ENCODE measurements at places on chromosomes 6 and 20. TPM values are rescaled to one million over a fixed set of nuclear protein-coding genes. Genes with fewer than 3 reads are reported as not detected.

DNA sequence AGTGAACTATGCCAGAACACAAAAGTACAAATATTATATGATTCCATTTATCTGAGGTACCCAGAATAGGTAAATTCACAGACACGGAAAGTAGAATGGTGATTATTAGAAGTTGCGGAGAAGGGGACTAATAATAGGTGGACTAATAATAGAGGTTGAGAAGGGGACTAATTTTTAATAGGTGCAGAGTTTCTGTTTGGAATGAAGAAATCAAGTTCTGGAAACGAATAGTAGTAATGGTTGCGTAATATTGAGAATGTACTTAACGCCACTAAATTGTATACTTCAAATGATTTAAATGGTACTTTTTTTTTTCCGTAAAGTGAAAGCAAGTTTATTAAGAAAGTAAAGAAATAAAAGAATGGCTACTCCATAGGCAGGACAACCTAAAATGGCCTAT lies 33.2 kb downstream of the B4GALT5 start:
- DNase-seq = no peak

DNA sequence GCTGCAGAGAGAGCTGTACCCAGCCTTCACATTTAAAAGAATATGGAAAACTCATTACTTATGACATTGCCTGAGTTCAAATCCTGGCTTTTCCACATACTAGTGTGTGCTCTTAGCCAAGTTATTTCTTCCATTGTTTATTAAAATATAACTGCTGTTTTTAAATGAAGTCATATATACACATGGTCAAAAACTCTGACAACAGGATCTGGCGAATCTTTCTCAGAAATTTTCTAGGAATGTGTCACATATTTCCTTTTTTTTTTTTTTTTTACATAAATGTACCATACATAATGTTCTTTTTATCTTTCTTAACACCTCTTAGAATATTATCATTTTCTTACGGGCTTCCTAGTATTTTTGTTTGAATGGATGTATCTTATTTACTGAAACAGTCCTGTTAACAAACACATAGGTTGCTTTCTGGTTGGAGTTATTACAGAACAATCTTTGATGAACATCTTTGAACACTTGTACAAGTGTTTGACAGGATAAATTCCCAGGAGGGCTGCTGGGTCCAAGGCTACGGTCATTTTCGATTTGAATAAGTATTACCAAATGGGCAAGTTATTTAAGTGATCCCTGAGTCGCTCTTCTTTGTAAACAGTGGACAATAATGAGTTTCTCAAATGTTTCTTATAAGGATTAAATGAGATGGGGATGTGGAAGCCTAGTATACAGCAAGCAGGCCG lies 1.6 kb upstream of the SNX9 start:
- DNase-seq = no peak

Gene BLOC1S5
- 38.0 TPM for polyA plus RNA-seq

- no peak for DNase-seq
Observed at GRCh38 chr20:21021472-21021790, 84.7 kb downstream of the LINC00237 start.

Measured in right renal pelvis (tissue), 4 donors.